M059J (cell line): ENCODE measurements at places on chromosomes 11 and 22.

- peak; percentile 90 for DNase-seq
Observed at GRCh38 chr11:79397252-79397651, 43.6 kb downstream of the TENM4 start.

DNA sequence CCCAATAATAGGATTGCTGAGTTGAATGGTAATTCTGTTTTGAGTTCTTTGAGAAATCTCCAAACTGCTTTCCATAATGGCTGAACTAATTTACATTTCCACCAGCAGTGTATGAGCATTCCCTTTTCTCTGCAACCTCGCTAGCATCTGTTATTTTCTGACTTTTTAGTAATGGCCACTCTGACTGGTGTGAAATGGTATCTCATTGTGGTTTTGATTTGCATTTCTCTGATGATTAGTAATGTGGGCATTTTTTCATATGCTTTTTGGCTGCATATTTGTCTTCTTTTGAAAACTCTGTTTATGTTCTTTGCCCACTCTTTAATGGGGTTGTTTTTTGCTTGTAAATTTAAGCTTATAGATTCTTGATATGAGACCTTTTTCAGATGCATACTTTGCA is 97.4 kb downstream of the FDX1 start:
- peak; percentile 39 for DNase-seq

DNA sequence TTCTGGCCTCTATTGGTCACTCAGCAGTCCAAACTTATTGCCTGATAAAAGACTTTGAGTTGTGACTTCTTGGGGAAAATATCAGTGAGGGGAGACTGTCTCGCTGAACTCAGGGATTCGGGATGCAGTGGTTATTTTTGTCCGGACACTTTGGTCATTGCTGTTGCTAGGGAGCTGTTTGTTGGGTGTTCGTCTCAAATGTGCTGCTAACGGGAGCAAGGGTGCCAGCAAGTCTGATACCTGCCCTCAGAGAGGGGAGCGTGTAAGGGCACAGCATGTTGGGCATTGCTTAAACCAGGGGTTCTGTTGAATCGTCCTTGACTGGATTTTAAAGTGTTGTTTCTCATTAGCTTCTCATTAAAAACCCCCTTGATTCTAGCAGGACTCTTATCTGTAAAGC is 49.2 kb upstream of the SLC25A18 start:
- DNase-seq, result no peak

- no peak for DNase-seq
Observed at GRCh38 chr11:47686151-47686550, 29.0 kb downstream of the AGBL2 start.

DNA sequence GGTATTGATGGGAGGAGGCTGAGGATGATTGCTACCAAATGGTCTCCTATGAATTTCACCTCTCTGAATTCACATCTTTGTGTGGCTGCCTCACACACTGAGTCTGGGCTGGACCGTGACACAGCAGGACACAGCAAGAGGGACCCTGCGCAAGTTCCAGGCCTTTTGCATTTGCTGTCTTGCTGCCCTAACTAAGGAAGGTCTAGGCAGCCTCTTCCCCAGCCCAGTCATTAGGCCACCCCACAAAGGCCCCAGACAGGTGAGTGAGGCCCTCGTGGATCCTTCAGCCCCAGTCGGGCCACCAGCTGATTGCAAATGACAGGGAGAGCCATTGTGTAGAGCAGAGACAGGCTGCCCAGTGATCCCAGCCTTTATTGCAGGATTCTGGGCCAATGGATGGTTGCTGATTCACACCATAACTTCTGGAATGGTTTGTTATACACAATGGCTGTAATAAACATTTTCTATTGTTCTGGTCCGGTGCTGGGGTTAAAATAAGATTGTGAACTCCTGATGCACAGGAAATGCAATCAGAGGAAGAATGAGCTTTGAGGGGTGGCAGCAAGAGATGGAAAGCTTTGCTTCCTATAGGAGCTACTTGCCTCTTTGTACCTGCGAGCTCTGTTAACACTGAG is 28.5 kb upstream of the CSNK2A3 start:
- no peak for DNase-seq

DNA sequence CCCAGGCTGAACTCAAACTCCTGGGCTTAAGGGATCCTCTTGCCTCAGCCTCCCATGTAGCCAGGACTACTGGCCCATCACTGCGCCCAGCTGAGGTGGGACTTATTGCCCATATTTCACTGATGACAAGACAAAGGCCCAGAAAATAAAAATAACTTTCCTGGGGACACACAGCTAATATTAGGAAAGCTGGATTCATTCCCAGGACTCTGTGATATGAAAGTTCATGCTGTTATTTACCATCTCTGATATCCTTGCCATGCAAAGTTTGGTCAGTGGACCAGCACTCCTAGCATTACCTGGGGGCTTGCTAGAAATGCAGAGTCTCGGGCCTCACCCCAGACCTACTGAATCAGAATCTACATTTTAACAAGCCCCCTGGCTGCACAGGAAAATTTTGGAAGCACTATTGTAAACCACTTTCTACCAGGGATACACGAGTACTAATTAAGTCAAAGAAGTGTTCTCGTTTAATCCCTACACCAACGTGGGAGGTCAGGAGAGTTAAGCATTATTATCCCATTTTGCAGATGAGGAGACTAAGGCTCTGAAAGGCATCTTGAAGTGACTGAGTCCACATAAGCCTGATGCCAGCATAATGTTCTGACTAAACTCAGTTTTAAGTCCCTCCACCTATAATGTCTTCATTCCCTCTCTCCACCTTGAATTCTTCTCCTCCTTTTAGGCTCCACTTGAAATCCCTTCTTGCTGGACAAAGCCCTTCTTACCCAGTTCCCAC is 2.5 kb upstream of the FAM83F start:
- DNase-seq, result no peak

GRCh38 chr22:26550498-26551033 is 38.3 kb upstream of the TFIP11 start:
- DNase-seq, result peak; percentile 95

DNA sequence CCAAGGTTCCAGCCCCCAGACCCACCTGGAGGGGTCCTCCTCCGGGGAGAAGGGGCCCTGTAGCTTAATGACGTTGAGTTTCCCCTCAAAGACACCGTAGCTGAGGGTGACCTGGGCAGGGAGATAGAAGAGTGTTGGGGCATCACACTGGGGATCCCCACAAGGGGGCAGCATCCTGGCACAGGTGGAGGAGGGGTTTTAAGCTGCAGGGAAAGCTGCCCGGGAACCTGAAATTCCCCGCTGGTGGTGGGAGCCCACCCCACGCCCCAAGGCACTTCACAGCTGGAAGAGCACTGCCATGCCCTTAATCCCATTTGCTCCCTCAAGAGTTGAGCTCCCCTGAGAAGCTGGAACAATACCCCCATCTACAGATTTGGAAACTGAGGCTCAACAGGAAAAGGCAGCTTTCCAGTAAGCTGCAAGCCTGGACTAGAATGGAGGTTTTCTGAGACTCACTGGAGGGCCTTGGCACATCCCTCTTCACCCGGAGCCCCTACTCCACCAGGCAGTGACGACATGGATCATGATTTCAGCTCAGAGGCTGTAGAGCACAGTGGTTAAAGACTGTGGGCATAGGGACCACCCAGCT is 13.7 kb downstream of the MFNG start:
- DNase-seq, result peak; percentile 37

DNA sequence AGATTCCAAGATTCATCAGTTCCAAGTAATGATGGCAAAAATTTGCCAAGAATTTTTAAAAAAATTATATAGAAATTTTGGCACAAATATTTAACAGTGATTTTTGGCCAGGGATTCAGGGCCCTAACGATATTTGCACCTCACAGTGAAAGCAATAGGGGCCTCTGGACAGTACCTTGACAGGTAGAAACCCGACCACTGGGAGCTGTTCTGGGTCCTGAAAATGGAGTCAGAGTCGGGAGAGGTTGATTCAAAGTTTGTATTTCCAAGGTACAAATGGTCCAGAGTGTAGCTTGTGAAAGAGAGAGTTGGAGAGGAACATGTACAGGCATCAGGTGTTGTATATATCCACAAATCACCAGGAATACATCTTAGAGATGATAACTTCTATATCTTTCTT is 41.6 kb downstream of the MRGPRX2 start:
- peak; percentile 11 for DNase-seq

- no peak for DNase-seq
Observed at GRCh38 chr11:1308743-1309497, 512 bp downstream of the TOLLIP start.

DNA sequence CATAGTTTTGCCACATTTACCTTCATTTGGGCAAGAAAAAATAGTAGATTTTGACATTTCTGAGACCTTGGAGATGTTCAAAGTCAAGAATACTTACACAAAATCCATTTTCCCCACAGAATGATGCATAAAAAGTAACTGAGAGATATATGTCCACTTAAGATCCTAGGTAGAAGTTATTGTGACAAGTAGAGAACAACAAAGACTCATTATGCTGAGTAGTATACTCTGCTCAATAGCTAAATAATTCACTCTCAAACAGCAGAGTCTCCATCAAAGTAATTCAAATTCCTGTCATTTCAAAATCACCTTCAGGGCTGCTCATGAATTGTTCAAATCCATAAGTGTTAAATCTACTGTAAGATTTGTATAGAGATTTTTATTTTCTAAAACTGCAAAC is 35.3 kb downstream of the IMMP1L start:
- DNase-seq, result no peak

- DNase-seq, result no peak
Observed at GRCh38 chr11:63869683-63870082, 30.8 kb downstream of the MARK2 start.

GRCh38 chr11:15602785-15603567 is 488.3 kb downstream of the INSC start:
- no peak for DNase-seq

DNA sequence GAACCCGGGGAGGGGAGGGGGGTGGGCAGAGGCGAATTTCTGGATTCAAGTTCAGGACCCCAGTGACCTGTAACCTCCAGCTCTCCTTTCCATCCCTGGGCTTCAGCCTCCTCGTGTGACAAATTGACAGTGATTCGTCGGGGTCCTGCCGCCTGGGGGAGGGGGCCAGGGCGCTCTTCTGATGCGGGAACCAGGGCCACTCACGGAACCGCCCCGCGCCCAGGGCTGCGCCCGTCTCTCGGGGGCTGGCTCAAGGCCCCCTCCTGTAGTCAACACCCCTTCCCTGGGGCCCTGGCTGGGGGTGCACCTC is 92.8 kb upstream of the ANO1 start:
- no peak for DNase-seq

DNA sequence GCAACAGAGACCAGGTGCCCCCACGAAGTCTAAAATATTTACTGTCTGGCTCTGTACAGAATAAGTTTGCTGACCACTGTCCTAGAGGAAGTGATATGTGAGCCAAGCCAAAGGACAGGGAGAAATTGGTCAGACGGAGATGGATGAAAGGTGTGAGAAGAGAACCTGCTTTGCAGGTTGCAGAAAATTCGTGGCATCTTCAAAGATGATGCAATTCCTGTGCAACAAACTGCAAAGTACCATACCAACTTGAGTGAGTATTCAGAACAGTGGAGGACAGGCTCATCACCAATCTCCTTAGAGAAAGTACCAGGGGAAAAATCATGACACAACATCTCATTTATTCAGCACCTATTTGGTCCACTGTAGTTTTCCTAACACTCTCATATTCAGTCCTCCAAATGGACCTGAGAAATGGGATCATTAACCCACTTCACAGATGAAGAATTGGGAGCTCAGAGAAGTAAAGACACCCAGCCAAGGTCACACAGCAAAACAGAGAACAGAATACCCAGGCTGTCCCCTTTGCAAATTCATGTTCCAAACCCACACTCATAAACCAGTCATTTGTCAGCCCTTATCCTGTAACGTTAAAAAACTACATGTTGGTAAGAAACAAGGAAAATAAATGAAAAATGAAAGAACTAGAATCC is 536.8 kb downstream of the MIAT start:
- DNase-seq, result no peak

GRCh38 chr22:44890416-44891292 is 119.2 kb downstream of the PHF21B start:
- no peak for DNase-seq

DNA sequence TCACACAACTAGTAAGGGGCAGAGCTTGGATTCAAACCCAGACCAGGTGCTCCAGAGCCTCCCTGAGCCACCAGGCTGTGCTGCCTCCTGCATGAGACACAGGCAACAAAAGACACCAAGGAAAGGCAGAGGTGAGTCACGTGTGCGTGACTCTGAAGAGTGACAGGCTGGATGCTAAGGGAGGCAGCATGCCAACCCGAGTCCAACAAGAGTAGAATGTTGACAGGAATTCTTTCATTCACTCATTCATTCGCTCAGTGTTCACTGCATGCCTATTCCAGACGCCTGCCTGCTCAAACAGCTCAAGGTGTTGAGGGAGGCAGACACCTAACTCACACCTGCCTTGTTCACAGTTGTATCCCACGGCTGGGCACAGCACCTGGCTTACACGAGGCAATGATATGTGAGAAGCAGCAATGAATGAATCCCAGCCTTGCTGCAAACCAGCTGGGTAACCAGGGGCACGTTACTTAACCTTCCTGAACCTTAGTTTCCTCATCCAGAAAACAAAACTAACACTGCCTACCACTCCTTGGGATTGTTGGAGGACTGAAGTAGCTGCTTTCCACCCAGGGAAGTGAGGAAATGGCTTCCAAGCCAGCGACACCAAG is 73.8 kb upstream of the ARFGAP3 start:
- DNase-seq, result peak; percentile 81

- DNase-seq, result peak; percentile 41
Observed at GRCh38 chr11:64489831-64490441, 101.1 kb upstream of the SLC22A12 start.

DNA sequence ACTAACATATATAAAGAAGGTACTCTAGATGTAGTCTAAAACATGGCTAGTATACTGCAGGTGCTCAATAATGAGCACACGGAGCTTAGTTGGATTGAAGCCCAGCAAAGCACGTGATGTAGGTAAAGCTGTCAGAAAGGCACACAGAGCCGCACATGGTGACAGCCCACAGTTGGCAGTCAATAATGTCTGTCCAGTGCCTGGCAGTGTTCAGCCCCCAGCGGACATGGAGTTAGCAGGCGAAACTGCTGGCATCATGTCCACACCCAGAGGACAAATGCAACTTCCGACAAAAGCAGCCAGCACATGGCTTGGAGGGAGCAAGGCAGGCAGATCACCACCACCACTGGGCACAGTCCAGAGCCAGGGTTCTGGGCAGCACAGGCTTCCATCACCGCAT is 43.5 kb upstream of the H19 start:
- no peak for DNase-seq

GRCh38 chr11:78195917-78196560 is 7.3 kb downstream of the USP35 start:
- no peak for DNase-seq
